Kidney epithelial cell (primary cell): ENCODE measurements at places on chromosomes 7 and 10. TPM values are rescaled to one million over a fixed set of nuclear protein-coding genes. Genes with fewer than 3 reads are reported as not detected.

The MLXIPL gene
- total RNA-seq, result 0.04 and 0.14 TPM in 2 replicates

The SPDYE6 gene
- not detected in 2 replicates for total RNA-seq

The COL1A2 gene
- 10.8 and 11.2 TPM in 2 replicates for total RNA-seq

The IL15RA gene
- total RNA-seq, result 23.1 and 23.6 TPM in 2 replicates

The SMO gene
- 20.1 and 22.3 TPM in 2 replicates for total RNA-seq

The FAM171A1 gene
- total RNA-seq, result 32.0 and 34.0 TPM in 2 replicates

The PSD gene
- total RNA-seq, result 2.0 and 3.8 TPM in 2 replicates

The MET gene
- 158 and 161 TPM in 2 replicates for total RNA-seq

The MMRN2 gene
- total RNA-seq, result 0.08 and 0.14 TPM in 2 replicates
